ENCODE measurements at places on chromosomes 6 and 20.

- no peak for DNase-seq
Observed at GRCh38 chr6:78517399-78517798, 350.0 kb upstream of the IRAK1BP1 start.

- DNase-seq, result no peak
Observed at GRCh38 chr6:22026164-22026678, 270.6 kb downstream of the PRL start.

- DNase-seq, result no peak
Observed at GRCh38 chr6:170166511-170167122, 124.3 kb downstream of the DLL1 start.

DNA sequence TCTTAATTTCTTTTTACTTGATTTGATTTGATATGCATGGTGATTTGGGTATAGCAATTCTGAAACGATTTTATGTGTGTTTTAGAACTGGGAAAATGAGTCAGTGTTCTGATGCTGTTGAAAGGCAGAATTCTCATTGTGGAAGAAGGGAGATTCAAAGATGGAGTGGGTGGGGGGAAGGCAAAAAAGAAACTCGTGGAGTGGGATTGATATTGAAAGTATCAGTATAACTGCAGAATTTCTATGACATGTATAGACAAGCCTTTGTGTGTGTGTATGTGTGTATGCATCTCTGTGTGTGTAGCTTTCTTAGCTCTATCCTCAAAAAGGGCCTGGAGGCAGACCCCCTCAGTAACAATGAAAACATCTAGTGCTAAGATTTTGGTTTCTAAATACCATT is 184.3 kb upstream of the OLIG3 start:
- no peak for DNase-seq

GRCh38 chr6:151111670-151112069 is 128.1 kb upstream of the AKAP12 start:
- DNase-seq, result no peak

DNA sequence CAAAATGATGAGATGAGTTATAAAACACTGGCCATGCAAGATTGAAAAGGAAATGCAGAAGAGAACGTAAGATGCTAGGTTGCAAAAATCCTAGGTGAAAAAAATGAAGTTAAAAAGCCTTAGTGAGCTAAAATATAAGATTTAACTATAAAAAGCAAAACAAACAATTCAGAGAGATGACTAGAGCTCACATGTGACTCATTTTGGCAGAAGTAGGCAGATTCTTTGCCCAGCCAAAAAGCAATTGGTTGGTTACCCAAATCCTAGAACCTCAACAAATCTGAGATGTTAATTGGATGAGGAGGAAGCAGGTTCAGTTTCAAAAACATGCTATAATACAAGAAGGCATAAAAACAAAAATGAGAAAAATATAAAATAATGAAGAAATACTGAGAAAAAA is 249.1 kb downstream of the OGFRL1 start:
- no peak for DNase-seq

DNA sequence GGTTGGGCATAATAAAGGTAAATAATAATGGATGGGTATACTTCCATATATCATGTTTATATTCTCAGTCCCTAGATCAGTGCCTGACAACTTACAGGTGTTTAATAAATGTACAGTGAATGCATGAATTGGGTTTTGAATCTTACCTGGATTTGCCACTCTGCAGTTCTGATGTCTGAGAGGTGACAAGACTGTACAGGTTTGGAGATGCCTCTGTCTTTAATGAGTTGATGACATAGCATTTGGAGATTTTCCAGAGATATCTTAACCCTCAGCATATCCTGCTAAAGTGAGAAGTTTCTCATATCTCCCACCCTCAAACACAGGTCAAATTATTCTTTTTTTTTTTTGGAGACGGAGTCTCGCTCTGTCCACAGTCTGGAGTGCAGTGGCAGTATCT is 2.2 kb downstream of the ANKS1A start:
- no peak for DNase-seq

DNA sequence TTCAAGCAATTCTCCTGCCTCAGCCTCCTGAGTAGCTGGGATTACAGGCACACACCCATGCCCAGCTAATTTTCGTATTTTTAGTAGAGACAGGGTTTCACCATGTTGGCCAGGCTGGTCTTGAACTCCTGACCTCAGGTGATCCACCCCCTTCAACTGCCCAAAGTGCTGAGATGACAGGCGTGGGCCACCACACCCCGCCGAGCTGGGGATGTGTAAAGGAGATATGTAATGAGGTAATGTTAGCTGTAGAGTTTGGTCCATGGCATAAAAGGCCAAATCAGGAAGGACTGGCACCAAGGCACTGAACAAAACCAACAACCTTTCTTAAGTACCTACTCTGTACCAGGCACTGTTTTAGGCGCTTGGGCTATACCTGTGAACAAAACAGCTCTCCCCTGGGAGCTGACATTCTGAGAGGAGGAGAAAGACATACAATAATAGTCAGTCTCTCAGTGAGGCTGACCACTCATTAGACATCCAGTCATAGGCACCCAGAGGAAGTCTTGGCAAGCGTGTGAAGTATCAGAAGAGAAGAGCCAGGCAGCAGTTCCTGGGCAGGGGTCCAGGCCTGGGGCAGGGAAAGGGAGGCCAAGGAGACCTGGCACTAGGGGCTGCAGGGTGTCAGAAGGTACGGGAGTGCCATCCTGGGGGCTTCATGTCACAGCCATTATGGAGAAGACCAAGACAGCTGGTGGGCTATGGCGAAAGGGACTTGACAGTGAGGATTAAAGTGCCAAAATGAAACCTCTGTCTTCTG is 164.8 kb upstream of the DTNBP1 start:
- DNase-seq, result no peak

DNA sequence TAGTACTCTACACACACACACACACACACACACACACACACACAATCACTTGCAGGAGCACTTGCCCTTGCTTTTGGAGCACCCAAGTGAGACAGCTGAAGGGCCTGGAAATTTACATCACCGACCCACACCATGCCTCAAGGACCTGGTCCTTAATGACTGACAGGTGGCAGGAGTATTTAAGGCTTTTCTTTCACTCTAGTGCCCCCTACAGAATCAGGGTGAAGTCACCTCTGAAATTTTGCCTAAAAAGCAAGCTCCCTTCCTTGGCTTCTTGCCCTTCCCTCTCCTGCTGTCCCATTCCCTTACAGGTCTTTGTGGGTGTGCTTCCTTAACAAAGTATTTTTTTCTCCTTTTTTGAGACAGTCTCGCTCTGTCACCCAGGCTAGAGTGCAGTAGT is 353.5 kb upstream of the IRAK1BP1 start:
- no peak for DNase-seq

DNA sequence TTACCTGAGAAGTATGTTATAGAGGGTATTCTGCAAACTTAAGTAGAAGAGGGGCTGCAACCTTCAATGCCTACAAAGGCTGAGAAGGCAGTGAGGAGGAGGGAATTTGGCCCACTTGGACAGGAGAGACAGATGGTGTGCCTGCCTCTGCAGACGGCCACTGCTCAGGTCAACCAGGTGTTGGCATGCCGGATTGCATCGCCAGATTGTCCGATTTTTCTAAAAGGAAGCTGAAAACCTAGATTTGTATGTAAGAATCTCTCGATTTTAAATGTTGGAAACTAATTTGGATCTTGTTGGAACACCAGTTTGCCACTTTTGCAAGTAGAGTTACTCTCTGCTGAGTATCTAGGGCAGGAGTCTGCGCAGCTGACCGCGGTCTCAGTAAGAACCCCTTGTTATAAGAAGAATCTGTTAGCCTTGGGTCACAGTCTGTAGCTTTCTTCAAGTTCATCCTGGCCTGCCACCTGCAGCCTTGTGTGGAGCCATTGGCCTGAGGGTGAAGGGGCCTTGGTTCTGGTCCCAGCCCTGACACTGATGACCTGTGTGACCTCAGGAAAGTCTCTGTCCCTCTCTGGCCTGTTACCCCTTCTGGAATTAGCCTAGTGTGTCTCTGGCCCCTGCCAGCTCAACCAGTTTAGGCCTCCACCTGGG is 54.4 kb downstream of the TGM2 start:
- no peak for DNase-seq

DNA sequence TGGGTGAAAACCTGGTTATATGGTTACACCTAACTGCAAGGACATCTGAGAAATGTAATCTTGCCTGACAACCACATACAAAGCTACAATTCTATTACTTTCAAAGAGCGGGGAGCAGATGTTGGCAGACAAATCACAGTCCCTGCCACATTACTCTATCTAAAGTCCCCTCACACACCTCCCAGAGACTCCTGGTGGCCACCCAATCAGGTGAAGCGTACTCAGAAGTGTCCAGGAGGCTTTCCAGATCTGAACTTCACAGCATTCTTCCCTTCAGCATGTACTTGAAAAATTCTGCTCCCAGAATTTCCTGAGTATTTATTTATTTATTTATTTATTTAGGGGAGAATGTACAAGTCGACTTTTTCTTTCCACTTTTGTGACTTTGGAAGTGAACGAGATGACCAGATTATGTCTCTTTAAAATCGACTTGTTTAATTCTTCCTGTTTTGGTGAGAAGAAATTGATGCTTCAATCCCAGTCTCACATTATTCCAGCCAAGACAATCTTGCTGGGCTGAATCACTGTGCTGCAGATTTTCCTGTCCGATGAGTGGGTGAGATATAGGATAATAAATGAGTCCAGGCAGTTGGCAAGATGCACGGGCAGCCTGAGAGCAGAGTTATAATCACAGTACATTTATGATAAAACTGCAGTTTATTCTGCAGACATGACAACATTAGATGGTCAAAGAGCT is 46.9 kb upstream of the POPDC3 start:
- no peak for DNase-seq

GRCh38 chr6:167572106-167572505 is 247.2 kb downstream of the TTLL2 start:
- no peak for DNase-seq

DNA sequence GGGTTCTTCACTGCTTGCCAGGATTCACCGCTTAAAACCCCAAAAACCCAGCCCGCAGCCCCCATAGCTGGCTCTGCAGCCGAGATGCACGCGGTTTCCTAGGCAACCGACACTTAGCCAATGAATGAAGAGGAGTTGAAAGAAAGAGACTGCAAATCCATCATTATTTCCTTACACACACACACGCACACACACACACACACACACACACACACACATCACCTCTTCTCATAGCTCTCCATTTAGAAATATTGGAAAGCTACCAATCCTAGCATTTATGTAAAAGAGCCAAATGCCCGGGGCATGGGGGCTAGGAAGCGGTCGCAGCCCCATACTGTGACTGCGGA is 3.4 kb upstream of the TUBB2B start:
- DNase-seq, result no peak

DNA sequence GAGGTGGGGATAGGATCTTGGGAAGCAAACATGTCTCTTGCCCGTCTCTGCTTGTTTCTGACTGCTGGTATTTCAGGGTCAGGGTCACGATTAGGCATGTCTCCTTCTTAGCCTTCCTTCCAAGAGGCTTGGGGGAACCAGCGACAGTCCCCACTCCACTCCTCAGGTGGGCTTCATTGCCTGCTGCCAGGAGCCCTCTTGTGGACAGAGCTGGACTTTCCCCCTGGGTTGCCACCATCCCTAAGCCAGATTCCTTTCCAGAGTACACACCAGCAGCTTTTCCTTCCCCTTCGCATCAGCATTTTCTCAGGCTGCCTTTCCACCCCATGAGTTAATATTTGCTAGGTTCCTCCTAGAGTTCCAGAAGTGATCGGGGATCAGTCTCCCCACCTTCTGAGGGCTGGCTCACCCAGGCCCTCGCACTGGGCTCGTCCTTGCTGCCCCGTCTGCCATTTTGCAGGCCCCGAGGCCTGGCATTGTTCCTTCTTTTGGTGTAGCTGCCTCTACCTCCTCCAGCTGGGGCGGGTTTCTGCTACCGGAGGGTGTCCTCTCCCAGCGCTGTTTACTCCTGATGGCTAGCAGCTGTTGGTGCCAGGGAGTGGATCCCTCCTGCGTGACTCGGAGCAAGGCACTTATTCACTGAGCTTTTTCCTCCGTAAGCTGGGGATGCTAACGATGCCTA is 8.8 kb upstream of the C20orf144 start:
- DNase-seq, result no peak

DNA sequence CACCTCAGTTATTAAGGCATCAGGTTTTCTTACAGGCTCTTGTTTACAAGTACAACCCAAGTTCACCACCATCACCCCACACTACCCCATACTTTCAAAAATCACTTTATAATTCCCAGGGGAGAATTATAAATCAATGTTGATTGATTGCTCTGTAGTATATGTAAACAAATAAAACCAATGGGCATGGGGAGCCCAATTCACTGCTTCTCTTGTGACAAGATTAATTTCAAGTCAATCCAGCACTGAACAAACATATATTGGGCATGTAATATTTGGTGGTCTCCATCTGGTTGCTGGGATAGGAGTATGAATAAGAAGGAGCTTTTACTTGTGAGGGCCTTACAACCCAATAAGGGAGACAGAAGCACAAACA is 95.8 kb downstream of the CLVS2 start:
- DNase-seq, result no peak

GRCh38 chr6:101462576-101462975 is 69.1 kb downstream of the GRIK2 start:
- DNase-seq, result no peak

DNA sequence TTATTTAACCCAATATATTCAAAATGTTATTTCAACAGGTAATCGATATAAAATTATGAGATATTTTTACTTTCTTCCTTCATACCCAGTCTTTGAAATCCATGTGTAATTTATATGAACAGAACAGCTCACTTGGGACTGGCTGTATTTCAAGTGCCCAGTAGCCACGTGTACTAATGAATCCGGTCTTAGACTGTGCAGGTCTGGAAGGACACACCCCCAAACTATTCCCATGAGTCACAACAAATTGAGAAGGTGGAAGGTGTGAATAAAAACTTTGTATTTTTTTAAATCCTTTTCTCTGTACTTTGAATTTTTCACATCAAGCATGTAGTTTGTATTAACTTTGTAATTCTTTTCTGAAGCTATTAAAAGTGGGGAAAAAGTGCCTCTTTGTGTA is 2.8 kb downstream of the UNC5CL start:
- DNase-seq, result no peak

DNA sequence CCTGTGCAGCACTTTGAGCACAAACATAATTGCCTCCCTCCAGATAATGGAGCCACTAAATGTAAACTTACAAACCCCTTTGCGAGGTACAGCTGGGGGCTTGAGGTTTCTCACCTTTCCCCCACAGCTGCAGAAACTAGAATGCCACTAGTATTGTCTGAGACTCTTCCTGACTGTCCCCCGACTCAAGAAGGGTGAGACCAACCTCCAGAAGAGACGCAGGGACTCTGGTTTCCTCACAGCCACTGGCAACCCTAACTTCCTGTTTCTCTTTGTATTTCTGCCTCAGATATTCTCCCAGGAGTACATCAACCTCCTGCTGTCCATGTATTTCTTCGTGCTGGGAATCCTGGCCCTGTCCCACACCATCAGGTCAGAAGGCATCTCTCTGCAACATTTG is 23.6 kb downstream of the HM13 start:
- no peak for DNase-seq

- no peak for DNase-seq
Observed at GRCh38 chr6:52539607-52540006, 37.3 kb downstream of the TRAM2 start.

- DNase-seq, result no peak
Observed at GRCh38 chr6:41288030-41288753, 1.7 kb upstream of the TREM1 start.
